ENCODE measurements at places on chromosomes 12 and 14.

- DNase-seq: peak; percentile 25
Observed at GRCh38 chr14:21300892-21301291, 21.0 kb downstream of the RPGRIP1 start.

DNA sequence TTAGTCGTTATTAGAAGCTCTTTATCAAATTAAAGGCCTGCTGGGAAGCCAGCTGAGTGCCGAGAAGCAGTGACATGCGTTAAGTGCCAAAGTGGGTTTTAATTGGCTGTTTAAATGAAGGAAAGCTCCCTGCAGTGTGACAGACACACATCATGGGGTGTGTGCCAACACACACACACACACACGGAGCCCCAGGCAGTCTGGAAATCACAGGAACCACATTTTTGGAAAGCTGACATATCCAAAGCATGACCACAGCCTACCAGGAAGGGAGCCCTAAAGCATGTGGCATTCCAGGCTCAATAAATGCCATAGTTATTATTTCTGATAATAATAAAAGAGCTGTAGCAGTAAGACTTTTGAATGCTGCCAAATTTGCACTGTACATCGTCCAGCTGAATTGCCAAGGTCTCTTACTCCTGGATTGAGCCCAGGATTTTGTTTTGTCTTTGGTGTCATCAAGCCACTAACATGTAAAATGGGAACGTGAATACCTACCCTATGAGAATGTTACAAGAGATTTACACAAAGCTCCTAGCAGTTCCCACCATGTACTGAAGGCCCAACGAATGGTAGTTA lies 135.1 kb downstream of the TMEM30B start:
- DNase-seq: no peak

- no peak for DNase-seq
Observed at GRCh38 chr12:106109168-106109910, 29.4 kb downstream of the NUAK1 start.

DNA sequence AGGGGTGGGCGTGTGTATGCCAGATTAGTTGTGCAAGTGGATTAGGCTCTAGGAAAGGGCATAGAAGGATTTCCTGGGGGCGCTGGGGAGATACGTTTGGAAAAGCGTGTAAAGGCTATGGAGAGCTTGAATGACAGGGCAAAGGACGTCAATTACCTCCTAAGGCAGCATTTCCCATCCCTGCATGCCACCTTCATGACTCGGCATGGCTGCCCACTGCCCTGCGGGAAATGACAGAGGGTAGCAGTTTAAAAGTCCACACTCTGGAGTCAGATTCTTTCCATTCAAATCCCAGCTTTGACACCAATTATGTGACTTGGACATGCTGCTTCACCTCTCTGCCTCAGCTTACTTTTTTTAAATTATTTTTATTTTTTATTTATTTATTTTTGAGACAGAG lies 14.8 kb upstream of the TMEM229B start:
- DNase-seq: peak; percentile 1

GRCh38 chr14:102525219-102525928 lies 15.8 kb upstream of the ANKRD9 start:
- no peak for DNase-seq

GRCh38 chr12:125983784-125984500 lies 918.7 kb downstream of the AACS start:
- DNase-seq: no peak

All from posterior cingulate gyrus (tissue), 11 donors.